ENCODE measurements at places on chromosomes 11 and 22.

- no peak for DNase-seq
These were observed 1.4 kb downstream of the TMEM80 start for GRCh38 chr11:696955-697491.

DNA sequence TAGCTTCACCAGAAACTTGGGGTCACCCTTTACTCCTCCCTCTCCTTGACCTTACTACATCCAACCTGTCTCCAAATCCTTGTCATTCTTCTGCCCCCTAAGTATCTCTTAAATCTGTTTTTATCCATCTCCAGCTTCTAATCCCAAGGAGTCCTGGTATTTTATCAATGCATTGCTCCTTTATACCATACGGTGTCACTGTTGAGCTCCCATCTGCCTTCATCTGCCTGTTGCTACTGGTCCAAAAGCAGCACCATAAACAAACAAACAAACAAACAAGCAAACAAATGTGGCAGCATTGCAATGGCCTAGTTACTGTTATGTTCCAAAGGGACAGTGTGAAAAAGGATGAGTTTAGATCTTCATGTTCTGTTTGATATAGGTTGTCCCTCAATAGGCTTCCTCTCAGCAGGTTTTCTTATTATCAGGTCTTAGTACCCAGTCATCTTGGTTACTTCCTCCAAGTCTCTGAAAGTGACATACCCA lies 34.2 kb downstream of the DNHD1 start:
- DNase-seq: peak; percentile 14

DNA sequence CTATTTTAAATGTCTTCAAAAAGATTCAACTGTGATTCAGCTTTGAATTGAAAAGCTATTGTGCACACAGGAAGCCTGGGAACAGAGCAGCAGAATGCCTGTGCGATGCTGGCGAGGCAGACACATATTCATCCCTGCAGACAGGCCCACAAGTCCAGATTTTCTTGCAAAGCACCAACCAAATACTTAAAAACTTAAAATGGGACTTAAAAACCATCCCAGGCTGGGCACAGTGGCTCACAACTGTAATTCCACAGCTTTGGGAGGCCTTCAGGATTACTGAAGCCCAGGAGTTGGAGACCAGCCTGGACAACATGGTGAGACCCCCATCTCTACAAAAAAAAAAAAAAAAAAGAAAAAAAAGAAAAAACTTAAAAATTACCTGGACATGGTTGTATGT lies 122.6 kb upstream of the SERPIND1 start:
- no peak for DNase-seq

DNA sequence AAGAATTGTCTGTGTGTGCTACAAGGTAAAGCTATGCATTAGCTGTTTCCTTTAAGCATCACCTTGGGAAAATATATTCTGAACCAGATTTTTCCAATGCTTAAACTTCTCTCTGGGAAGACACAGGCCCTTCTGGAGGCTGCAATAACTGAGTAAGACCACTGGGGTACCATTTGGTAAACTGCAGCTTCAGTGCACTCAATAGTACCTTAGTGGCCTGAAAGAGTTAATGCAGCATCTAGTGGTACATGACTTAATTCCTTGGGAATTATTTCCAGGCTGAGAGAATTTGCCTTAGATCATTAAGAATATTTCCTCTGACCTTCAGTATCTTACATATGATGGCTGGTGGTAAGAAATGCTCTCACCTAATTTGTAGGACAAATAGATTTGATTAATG lies 727.4 kb downstream of the DLG2 start:
- no peak for DNase-seq

GRCh38 chr11:131274233-131274632 lies 96.2 kb upstream of the NTM start:
- DNase-seq: no peak

- DNase-seq: no peak
These were observed 134.1 kb downstream of the CCDC34 start for GRCh38 chr11:27228906-27229290.

DNA sequence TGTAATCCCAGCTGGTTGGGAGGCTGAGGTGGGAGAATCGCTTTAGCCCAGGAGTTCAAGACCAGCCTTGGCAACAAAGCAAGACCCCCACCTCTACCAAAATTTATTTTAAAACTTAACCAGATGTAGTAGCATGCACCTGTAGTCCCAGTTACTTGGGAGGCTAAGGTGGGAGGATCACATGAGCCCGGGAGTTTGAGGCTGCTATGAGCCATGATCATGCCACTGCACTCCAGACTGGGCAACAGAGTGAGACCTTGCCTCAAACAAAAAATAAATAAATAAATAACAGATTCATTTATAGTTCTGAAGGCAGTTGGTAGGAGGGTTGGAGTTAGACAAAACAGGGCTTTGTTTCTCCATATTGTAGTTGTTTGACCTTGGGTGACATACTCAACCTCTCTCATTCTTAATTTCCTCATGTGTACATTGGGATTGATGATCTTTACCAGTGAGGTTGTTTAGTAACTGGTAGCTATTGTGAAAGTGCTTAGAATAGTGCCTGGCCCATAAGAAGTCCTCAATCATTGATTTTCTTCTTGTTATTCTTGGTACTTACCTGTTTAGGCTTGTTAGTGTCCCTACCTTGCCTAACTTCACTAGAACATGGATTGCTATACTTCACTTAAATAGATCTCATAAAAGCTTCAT lies 79.1 kb downstream of the EMSY start:
- DNase-seq: no peak

DNA sequence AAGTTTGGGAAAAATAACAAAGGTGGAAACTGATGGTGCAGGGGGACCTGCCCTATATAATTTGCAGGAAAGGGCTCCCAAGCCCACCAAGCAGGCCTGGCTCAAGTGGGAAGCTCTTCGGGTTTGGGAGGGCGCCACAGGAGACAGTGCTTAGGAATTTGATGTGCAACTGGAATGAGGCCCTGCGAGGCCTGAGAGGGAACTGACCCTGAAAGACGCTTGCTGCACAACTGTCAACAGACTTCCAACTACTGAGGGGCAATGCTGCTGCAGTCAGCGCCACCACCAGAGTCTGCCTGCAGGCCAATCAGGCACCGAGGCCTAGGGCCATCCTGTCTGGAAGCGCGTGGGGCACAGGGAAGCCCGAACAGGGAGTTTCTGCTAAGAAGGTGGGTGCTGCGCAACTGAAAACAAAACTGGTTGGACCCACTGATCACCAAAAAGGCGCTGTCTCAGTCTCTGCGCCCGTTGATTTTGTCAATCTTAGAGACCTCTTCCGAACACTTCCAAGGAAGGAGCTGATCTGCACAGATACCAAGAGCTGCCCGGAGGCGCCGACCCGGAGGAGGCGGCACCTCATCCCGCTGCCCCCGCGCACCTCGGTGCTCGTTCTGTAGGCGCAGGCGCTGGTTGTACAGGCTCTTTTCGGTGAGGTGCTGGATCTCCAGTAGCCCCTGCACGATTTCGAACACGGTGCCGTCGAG lies 667 bp downstream of the DGCR6L start:
- no peak for DNase-seq

GRCh38 chr11:93082900-93083299 lies 113.4 kb downstream of the MTNR1B start:
- no peak for DNase-seq

DNA sequence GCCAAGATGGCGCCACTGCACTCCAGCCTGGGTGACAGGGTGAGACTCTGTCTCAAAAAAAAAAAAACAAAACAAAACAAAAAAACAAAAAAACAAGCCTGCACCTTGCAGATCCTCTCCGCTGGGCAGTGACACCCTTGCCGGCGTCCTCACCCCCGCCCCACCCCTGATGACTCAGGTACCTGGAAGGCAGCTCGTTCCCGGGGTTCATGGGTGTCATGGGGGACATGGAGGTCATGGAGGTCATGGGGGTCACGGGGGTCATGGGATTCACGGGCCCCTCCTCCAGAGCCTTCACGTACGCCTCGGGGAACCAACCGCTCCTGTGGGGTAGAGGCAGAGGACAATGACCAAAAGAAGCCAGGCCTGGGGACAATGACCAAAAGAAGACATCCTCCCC lies 3.0 kb upstream of the SLC16A8 start:
- no peak for DNase-seq

DNA sequence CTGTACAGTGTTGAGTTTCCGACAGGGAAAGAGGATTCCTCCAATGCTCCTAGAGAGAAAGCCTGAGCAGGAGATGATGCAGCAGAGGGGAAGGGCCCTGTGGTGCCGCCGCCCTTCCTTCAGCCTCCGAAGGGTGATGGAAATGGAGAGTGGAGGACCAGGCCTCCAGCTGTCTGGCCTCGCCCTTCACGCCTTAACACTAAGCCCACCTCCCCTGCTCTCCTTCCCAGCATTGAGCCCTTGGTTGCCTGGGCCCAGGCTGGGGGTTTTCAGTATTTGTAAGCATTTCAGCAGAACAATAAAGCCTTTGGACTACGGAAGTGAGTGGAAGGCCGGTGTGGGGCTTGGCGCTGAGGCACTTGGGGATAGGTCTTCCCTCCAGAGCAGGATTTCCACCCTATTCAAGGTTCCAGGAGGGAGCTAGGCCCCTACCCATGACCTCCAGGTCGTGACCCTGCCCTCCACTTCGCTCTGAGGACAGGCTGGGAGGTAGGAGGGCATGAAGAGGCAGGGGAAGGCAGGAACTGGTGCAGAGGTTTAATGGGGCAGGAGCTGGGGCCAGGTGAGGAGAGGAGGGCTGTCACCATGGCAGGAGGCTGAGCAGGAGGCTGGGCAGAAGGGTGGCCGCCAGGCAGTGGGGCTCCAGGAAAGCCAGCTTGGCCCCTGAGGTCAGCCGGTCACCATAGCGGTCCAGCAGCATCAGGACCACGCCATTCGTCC lies 21.6 kb downstream of the TREH start:
- no peak for DNase-seq
